ENCODE measurements at places on chromosomes 11 and 22.
A peak's percentile ranks its signal among the peaks of the same experiment; 100 is the strongest.

DNA sequence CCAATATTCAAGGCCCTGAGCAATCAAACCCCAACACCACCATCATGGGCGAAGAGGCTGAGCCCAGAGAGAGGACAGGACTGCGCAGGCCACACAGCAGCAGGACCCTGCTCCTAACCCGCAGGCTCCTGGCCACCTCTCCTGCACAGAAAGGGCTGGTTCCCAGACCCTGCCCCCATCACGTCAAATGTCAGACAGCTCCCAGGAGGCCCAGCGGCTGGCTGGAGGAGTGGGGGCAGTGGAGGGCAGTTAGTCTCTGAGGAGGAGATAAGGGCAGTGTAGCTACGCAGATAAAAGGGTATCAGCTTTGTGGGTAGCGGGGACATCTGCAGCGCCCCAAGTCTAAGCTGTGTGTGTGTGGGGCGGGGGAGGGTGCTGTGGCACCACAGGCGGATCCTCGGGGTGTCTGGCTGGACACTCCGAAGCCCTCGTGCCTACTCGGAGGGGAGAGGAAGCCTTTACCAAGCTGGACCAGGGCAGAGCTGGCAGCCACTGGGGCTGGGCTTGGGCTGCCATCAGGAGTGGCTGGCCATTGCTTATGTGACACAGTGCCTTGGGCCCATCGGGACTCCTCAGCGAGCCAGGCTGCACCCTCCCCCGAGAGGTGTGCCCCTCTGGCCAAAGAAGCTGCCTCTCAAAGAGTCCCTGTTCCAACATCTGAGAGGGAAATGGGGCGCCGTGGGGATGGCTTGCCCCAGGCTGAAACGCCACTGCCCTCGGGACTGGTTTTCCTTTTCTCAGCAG is 21.5 kb downstream of the FADS3 start:
- DNase-seq, result no peak

DNA sequence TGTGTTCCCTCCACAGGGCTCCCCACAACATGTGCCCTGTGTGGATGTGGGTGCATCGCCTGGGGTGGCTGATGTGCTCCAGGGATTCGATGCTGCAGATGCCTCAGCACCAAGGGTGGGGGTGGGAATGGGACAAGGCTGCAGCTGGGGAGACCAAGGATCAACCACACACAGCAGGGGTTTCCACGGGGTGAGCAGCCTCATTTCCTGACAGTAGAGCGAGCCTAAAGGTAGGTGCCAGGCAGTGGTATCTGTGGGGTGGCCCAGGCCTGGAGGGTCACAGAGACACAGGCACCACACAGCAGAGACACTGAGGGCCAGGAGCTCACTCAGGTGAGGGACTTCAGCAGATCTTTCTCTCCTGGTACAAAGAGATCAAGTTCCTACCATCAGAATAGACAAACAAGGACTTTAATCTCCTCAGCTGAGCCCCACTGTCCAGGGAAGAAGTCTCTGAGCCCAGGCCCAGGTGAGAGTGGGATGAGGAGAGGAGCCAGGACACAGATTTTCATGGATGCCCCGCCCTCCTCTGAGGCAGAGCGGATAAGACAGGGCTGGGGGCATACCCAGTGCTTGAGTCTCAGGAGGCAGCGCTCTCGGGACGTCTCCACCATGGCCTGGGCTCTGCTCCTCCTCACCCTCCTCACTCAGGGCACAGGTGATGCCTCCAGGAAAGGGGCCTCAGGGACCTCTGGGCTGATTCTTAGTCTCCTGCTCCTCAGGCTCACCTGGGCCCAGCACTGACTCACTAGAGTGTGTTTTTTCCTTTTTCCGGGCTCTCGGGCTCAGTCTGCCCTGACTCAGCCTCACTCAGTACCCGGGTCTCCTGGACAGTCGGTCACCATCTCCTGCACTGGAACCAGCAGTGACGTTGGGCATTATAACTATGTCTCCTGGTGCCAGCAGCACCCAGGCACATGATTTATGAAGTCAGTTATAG is 19.7 kb downstream of the GGTLC2 start:
- DNase-seq, result no peak

- peak; percentile 84 for DNase-seq
Observed at GRCh38 chr11:15569305-15570025, 454.7 kb downstream of the INSC start.

GRCh38 chr11:76232026-76232665 is 25.8 kb upstream of the WNT11 start:
- no peak for DNase-seq

DNA sequence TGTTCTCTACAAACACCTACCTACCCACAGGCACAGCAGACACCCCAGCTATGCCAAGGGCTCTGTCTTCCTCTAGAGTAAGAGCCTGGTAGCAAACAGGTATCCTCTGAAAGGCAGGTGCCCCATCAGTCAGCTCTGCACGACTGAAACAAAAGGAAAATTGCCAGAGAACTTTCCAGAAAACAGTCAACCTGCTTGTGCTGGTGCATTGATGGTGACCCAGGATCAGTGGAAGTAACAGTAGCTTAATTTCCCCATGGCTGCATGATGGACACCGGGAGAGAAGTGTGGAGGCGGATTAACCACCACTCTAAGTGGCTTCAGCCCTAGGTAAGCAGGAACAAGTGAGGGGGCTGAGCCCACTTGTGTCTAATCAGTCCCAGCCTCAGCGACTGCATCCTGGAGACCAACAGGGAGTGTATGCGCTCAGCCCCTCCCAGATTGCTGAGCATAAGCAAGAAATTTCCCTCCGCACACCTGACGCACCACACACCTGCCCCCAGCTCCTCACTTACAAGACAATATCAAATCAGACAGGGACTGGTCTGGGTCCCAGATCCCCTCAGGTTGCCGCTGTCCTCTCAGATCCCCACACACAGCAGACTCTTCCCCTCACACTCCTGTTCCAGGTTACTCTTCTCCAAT is 70.7 kb upstream of the IGLL5 start:
- DNase-seq, result no peak

GRCh38 chr11:59479906-59480305 is 6.8 kb downstream of the OR4D10 start:
- DNase-seq, result no peak

GRCh38 chr11:126637795-126638175 is 282.3 kb downstream of the ST3GAL4 start:
- DNase-seq, result no peak

GRCh38 chr11:60717956-60718355 is 6.6 kb upstream of the MS4A18 start:
- no peak for DNase-seq

- peak; percentile 74 for DNase-seq
Observed at GRCh38 chr11:33701302-33702230, 940 bp upstream of the C11orf91 start.

GRCh38 chr11:67045314-67045713 is 11.3 kb upstream of the RHOD start:
- no peak for DNase-seq

DNA sequence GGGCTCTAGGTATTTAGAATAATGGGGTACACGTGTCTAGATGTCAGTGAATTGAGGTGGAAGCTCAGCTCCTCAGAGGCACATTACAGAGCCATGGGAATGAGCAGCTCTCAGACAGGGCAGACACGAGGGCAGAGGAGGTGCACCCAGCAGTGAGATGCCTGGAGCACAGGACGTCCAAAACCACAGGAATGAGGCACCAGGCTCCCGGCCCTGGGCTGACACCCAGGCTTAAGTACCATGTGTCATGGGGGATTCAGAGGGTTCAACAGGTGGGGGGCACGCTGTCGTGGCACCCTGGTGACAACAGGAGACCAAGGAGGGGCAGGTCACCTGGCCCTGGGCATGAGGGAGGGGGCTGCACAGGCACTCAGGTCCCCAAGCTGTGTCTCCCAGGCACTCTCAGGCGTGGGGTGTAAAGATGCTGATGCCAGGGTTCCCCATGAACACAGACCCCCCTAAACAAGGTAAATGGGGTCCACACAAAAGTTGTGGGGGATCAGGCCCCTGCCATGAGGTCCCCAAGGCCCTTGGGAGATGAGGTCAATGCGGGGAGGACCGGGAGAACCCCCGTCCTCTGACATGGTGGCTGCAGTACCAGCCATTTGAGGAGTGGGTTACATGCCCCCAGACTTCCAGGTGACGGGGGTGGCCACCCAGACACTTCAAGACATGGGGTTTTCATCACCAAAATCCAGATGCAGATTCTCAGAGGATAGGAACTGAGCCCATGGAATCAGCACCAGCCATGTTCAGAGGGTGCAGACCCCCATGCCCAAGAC is 5.6 kb upstream of the SYT8 start:
- DNase-seq, result no peak

- no peak for DNase-seq
Observed at GRCh38 chr11:43556612-43557375, 123.7 kb upstream of the HSD17B12 start.

All from muscle of arm (tissue), 14 donors.